ENCODE measurements at places on chromosomes 4 and X. TPM values are rescaled to one million over a fixed set of nuclear protein-coding genes. Genes with fewer than 3 reads are reported as not detected.

GRCh38 chr4:20279381-20279780, 27.7 kb downstream of the SLIT2 start:
- no peak for DNase-seq

DNA sequence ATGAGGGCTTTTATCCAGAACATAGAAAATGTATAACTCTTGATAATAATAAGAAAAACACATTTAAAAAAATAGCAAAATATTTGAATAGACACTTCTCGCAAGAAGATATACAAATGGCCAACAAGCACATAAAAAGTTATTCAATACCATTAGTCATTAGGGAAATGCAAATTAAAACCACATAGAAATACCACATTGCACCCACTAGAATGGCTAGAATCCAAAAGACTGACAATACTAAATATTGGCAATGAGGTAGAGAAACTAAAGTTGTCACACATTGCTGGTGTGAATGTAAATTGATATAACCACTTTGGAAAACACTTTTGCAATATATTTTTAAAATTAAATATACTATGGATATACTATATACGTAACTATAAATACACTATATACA, 754.3 kb upstream of the MAGEB2 start:
- no peak for DNase-seq

DNA sequence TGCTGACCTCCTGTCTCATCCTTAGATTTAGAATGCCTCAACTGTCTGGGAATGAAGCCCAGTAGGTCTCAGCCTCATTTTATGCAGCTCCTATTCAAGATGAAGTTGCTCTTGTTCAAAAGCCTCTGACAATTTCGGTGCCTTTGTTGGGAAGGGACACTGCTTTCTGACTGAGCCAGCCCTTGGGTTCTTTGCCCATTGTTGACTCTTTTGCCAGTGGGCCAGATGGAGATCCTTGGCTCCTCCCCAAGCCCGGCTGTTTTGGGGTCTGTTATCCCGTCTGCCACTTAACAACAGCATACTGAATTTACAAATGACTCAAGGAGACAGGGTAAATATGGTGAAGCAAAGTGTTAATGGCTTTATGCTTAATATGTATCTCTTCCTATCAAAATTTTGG, 58.3 kb upstream of the PRKX start:
- DNase-seq = no peak

DNA sequence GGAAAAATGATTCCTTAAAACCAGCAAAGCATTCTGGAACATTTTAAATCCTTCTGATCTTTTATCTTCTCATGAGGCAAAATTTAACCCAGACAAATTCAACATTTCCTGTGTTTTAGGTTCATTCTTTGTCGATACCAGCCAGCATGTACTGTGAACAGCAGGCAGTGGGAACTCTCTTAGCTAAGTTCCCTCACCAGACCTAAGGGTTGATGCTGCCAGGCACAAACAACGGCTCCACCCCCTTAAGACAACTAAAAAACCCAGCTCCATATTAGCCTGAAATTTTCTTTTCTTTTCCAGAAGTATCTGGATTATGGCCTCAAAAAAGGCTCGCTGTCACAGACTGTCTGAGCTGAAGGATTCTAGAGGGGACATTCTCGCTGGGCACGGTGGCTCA, 2.4 kb upstream of the RBM47 start:
- DNase-seq = no peak

DNA sequence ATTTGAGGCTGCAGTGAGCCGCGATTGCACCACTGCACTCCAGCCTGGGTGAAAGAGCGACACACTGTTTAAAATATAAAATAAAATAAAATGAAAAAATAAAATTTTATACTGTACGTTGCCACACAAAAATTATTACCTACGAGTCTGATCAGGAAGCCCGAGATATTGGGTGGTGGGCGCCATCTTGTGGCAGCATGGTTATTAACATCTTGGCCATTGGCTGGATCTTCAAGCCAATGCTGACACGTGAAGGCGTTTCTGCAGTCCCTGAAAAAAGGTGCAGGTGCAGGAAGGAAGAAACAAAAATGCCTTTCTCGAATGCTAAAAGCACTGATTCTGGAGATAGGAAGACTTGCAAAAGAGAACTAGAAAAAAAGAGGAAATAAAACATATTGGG, 4.9 kb upstream of the TLR8 start:
- peak; percentile 59 for DNase-seq

DNA sequence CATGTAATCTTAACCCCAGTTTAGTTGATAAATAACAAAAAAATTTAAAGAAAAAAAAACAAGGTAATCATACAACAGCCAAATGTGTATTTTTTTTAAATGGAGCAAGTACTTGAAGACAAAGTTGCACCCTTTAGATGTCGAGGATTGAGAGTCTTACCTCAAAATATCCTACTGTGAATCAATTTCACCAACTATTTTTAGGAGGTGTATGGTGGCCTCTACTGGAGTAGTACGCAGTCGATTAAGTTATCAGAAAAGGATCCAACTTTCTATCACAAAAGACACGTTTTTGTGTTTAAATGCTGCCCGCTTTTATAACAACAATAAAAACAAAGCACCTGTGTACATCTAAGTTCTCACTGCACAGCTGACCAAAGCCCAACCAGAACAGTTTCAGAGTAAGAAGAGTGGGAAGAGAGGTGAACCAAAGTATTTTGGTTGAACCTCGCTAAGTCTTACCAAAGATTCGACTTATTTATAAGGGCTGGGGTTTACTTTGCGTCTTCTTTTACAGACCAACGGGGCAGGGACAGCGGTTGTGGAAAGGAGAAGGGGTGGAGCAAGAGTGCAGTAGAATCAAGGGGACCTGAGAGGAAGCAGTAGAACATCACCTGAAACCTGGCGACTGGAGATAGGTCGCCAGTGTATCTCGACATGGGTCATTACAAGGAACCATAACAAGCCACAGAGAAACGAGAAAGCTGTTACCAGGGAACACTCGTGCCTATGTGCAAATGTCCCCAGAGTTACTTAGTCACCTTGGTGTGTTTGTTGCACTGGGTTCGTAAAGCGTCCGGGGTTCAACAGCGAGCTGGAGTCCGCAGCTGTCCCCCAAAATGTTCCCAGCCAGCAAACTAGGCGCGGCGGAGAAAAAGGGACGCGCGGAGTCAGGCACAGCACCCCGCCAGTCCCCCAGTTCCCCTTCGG, 1.1 kb downstream of the RPS6KA6 start:
- DNase-seq = no peak

PLXNB3 gene
- 1.5 TPM for total RNA-seq

HNRNPD gene
- 112 TPM for total RNA-seq

ANXA3 gene
- total RNA-seq = 11.8 TPM

NLGN3 gene
- total RNA-seq = 0.07 TPM

PIN4 gene
- 8.6 TPM for total RNA-seq

SMIM31 gene
- not detected for total RNA-seq
